Left ventricle myocardium inferior (tissue), 1 donor: ENCODE measurements at places on chromosomes 12 and 14. TPM values are rescaled to one million over a fixed set of nuclear protein-coding genes. Genes with fewer than 3 reads are reported as not detected.

GRCh38 chr14:54712465-54713200 is 145.7 kb downstream of the SAMD4A start:
- DNase-seq: no peak

DNA sequence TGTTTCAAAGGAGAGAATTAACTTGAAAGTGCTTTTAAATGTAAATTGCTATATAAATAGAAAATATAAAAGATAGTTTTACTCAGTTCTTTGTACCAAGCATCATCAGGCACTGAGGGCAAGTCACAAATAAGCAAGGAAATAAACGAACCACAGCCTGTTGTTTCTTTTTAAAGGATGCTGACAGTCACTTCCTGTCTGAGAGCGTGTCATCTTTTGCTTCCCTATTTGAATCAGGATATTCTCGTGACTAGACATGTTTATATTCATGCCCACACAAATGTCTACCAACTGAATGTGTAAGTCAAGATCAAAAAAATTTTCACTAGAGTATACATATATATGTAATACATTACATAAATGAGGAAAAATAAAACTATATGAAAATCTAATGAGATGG is 31.4 kb upstream of the SLC2A13 start:
- DNase-seq: no peak

- no peak for DNase-seq
Observed at GRCh38 chr14:83826838-83827237, 1703.1 kb upstream of the FLRT2 start.

The ALX1 gene
- not detected for total RNA-seq

The DACT1 gene
- 3.4 TPM for total RNA-seq

The AMIGO2 gene
- total RNA-seq: 2.3 TPM

The ASB2 gene
- total RNA-seq: 251 TPM
